Renal pelvis (tissue), 12 donors: ENCODE measurements at places on chromosomes 11 and 22.

DNA sequence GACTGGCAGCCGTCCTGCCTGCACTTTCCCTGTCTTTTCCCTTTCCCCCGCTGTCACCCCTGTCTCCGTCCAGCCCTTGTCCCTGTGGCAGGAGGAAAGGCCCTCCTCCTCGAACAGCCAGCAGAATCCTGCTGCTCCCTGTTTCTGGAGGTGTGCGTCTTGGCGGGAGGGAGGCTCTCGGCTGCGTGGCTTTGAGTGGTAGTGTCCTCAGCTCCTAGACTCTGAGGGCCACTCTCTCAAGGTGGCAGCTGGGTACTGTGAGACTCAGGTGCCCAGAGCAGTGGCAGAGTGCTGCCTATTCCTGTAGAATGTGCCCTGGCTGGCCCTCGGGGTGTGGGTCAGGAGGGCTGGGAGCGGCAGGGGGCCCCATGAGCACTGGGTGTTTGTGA is 9.1 kb upstream of the RANBP1 start:
- DNase-seq: no peak

GRCh38 chr11:44159848-44160721 is 64.6 kb downstream of the EXT2 start:
- DNase-seq: no peak

DNA sequence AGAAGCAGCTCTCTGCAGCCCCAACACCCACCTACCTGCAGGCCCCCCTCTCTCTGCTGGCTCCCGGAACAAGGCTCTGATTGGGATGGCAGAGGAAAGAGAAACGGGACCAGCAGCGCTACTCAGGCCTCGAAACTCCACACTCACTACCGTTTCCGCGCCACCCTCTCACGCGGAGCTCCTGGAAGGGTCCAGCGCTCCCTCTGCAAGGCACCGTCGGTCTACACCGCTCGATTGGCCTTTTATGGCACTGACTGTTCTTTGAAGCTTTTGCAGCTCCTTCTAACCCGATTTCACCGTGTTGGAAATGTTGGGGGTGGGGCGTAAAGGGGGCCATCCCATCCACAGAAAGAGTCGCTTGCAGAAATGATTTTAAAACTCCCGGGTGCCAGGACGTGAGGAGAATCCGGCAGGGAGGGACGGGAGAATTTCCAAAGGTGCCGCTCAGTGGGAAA is 323 bp upstream of the PANX1 start:
- DNase-seq: no peak

DNA sequence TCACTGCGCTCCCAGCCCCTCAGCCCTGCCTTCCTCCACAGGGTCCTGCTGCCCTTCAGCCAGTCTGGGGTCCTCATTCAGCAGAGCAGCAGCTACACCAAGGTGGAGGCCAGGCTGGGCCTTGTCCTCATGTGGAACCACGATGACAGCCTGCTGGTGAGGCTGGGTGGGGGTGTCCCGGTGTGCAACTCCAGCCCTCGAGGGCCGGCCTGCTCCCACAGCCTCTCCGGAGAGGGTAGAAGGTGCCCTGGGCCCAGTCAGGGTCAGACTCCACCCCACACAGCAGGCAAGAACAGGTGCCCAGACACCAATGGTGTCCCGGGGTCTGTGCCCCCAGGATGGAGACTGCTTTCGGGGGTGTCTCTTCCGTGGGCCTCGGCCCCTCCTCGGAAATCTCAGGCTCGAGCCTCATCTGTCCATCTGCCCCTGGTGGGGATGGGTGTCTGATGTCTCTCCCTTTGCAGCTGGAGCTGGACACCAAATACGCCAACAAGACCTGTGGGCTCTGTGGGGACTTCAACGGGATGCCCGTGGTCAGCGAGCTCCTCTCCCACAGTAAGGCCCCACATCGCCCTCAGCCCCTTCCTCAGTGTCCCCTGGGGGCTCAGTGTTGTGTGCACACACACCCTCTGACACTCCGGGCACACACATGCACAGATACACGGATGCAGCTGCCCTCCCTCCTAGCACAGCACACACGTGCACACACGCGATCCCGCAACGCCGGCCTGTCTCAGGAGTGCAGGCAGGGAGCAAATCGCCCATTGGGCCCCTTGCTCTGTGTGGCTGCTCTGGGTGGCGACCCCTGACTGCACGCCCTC is 4.9 kb downstream of the MUC5AC start:
- DNase-seq: no peak

DNA sequence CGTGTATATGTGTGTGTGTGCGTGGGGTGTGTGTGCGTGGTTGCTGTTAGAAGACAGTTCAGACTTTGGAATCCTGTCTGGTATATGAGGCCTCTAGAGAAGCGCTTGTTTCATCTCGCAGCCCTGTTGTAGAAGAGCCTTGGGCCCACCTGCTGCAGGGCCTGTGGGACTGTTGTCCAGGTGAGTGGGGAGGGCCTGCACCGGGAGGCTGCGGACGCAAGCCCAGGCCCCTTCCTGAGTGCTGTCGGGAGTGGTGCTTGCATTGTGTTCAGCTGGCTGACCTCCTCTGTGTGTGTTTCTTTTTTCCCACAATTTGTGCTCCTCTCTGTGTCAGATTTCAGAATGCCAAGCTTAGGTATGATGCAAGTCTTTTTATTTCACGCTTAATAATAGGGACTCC is 128.4 kb downstream of the TBC1D22A start:
- no peak for DNase-seq

DNA sequence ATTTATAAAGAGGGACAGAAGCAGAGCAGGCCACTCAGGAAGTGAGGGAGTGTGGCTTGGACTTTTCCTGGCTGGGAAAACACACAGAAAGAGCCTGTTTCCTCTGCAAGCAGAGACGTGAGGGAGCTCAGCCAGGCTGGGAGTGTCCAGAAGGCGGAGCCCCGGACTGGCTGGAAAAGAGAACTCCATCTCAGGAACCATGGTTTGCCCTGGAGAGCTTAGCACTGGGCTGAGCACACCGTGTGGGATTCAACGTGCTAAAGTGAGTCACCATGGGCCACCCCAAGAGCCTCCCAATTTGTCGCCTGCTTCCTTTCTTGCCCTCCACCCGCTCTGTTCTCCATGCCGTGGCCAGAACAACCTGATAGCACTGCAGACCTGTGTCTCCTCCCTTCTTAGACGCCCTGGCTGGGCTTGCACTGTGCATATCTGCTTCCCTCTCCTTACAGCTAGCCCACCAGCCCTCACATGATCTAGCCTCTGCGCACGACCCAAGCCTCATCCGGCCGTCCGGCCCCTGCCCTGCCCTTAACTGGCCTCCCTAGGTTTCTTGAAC is 51.8 kb downstream of the GALNT18 start:
- DNase-seq: no peak

DNA sequence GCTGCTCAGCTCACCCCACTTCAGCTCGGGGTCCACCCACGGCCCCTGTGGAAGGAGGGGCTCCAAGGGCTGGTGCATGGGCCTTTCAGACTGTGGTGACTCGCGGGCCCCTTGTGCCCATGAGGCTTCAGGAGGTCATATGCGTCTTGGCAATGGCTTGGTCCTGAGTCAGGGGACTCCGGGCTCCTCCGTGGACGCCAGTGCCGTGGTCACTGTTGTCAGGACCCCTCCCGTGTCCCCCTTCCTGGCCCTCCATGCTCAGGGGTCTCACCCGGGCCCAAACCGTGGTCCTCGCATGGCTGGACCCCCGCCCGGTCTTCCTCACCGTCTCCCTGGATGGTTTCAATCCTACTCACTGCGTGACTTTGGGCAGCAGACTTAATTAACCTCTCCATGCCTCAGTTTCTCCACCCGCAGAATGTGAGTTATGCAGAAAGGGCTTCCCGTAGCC is 436.4 kb downstream of the TBC1D22A start:
- DNase-seq: no peak

- peak; percentile 11 for DNase-seq
Observed at GRCh38 chr11:19460718-19461405, 220.1 kb upstream of the E2F8 start.

- DNase-seq: no peak
Observed at GRCh38 chr11:116061322-116061721, 557.1 kb upstream of the CADM1 start.

GRCh38 chr11:79956061-79956460 is 515.2 kb upstream of the TENM4 start:
- DNase-seq: no peak

GRCh38 chr11:129590030-129590752 is 214.5 kb downstream of the BARX2 start:
- no peak for DNase-seq

DNA sequence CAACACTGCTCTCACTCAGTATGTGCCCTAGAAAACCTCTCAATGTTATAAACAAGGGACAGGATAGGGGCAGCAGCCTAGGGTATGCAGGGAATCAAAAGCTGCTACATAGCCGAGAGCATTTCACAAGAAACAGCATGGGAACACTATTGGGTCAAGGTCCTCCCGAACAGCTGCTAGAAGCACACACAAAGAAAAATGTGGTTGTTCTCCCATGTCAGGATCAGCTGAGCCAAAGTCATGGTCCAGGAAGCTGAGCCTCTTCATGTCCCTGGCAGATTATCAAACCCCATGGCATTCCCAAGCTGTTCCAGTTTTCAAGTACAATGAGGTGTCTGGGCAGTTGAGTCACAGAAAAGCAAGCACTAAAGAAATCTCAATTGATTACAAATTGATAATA is 21.0 kb upstream of the GDPD4 start:
- DNase-seq: no peak

- peak; percentile 15 for DNase-seq
Observed at GRCh38 chr11:35888961-35889360, 54.9 kb upstream of the LDLRAD3 start.

- DNase-seq: no peak
Observed at GRCh38 chr11:134579724-134580609, 167.9 kb upstream of the B3GAT1 start.

GRCh38 chr11:3169255-3170043 is 4.3 kb upstream of the OSBPL5 start:
- DNase-seq: no peak

GRCh38 chr11:117127171-117127901 is 16.8 kb upstream of the PAFAH1B2 start:
- DNase-seq: no peak

DNA sequence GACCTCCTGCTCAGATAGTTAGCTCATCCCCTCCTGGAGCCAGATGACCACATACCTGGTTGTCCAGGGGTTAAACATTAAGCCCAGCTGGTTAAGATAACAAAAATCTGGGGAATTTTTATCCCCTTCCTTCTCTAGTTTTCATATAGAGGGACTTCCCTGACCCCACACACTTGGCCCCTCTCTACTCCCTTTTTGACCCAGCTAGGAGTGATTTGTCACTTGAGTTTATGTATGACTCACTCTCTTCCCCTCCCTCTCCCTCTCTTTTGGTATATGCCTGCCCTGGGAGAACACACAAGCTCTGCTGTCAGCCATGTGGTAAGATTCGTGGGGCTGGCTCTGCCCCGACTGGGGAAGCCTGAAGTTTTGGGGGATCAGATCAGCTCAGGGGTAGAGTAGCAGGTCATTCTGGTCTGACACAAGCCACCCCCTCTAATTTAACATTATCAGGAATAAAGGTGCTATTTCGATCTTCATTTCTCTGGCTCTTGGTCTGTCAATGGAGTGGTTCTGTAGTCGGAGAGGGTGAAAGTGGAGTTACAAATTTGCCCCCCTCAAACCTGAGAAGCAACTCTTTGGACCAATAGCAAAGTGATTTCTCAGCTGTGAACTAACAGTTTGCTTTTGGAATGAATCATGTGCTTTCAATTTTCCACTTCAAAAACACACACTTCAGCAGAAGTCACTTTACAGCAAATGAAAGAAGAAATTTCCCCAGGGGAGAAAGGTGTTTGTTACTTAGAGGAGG is 415.3 kb upstream of the CADM1 start:
- DNase-seq: peak; percentile 48

- no peak for DNase-seq
Observed at GRCh38 chr22:27783436-27784119, 18.0 kb downstream of the MN1 start.

GRCh38 chr22:38205261-38206128 is 3.7 kb downstream of the MAFF start:
- no peak for DNase-seq

- DNase-seq: no peak
Observed at GRCh38 chr11:297586-298405, 1.5 kb downstream of the IFITM5 start.

GRCh38 chr11:72239313-72239848 is 4.6 kb downstream of the PHOX2A start:
- no peak for DNase-seq

- no peak for DNase-seq
Observed at GRCh38 chr11:62702246-62702645, 5.0 kb downstream of the BSCL2 start.

DNA sequence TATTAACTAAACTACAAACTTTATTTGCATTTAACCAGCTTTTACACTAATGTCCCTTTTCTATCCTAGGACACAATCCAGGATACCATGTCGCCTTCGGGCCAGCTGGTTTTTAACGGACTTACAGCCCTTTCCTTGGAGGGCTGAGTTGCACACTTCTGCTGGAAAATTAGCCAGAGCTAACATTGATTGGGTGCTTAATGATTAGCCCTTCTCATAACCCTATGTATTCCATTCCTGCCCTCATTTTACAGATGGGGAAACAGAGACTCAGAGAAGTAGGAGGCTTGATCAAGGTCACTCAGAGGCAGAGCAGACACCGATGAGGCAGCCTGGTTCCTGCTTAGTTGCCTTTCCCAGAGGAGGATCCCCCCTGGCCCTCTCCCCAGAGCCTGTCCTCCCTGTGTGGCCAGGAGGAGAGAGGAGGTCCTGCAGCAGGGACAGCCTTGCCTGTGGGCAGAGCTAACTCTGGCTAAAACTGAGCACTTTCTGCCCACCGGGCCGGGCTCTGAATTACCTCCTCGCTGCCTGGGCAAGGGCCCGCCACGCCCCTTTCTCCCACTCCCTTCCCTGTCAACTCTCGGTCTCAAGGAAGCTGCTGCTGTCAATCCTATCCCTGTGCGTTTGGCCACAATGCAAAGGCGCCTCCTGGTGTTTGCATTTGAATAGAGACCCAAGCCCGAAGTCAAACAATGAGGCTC is 59.6 kb upstream of the PAX6 start:
- peak; percentile 64 for DNase-seq

DNA sequence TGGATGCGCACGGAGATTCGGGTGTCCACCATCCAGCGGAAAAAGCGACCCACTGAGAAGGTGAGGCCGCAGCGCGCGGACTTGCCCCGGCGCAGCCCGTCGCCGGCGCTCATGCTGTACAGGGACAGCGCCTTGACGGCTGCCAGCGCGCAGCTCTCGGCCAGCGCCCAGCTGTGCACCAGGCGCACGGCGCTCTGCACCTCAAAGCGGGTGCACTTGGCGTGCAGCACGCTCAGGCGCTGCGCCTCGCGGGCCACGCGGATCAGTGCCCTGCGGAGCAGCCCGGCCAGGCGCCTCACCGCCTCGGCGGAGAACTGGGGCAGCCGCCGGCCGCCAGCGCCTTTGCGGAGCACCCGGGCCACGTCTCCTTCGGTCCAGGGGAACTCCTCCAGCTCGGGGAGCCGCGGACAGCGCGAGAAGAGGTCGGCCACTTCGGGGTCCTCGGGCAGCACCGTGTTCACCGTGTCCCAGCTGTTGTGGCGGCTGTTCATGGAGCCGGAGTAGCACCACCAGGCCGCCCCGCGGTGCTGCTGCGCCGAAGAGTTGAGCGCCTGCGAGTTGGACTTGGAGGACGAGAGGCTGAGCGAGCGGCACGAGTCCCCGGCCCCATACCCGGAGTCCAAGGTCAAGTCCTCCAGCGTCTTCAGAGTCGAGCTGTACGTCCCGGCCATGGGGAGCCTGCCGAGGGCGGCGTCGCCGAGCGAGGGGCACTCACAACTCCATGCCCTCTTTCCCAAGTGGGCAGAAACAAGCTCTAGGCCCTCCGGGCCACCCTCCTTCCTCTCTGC is 703 bp downstream of the ABTB2 start:
- DNase-seq: no peak

- no peak for DNase-seq
Observed at GRCh38 chr11:126537492-126537891, 182.0 kb downstream of the ST3GAL4 start.
